ENCODE measurements at places on chromosomes 6 and 20. TPM values are rescaled to one million over a fixed set of nuclear protein-coding genes. Genes with fewer than 3 reads are reported as not detected.

Gene RBM24
- 5.4 TPM for total RNA-seq

- no peak for DNase-seq
These were observed at the start of gene C6orf132 for GRCh38 chr6:42142118-42142835. Gene C6orf132, minus strand, starts transcription at chr6:42142620. Its CDS starts 176 bp downstream, at chr6:42142444.

GRCh38 chr6:706146-706545 lies 13.2 kb upstream of the EXOC2 start:
- DNase-seq: no peak

- DNase-seq: no peak
These were observed 128.7 kb upstream of the MLIP start for GRCh38 chr6:53982366-53983050.

DNA sequence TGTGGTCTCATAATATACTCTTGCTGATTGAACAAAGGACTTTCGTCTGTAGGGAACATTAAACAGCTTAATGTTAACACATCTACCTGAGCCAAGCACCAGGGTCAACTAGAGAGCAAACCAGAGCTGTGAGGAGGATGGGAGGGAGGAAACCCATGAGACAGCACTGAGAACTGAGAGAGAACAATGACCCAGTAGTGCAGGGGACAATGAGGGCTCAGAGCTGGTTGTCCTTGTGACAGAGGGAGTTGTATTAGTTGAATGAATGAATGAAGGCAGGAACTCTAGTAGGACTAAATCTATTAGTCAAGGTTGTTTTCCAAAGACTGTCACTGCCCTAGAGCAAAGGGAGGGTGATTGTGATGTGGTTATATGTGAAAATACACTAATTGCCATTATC lies 28.2 kb upstream of the GSTA4 start:
- no peak for DNase-seq

- no peak for DNase-seq
These were observed 330.8 kb downstream of the BCKDHB start for GRCh38 chr6:80437221-80437620.

DNA sequence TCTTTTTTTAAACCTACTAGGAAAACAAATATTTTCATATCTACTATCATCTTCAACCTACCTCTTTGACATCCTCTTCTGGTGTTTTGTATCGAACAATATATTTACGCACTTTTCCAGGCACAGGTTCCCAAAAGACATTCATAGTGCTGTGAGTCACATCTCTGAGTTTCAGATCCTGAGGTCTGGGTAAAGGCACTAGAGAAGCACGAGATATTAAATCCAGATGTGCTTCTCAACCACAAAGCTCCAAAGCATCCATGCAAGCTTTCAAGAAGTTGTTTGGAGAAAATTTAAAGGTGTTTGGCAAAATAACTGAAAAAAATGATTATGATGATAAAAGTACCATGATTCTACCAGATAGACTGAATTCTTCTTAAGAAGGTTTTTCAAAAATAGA lies 62.7 kb downstream of the COL12A1 start:
- no peak for DNase-seq

Measured in ascending aorta (tissue), 2 donors.